ENCODE measurements at places on chromosomes 12 and 14.
A peak's percentile ranks its signal among the peaks of the same experiment; 100 is the strongest.

- no peak for DNase-seq
Measured at GRCh38 chr12:24573621-24574020, 375.3 kb downstream of the BCAT1 start.

DNA sequence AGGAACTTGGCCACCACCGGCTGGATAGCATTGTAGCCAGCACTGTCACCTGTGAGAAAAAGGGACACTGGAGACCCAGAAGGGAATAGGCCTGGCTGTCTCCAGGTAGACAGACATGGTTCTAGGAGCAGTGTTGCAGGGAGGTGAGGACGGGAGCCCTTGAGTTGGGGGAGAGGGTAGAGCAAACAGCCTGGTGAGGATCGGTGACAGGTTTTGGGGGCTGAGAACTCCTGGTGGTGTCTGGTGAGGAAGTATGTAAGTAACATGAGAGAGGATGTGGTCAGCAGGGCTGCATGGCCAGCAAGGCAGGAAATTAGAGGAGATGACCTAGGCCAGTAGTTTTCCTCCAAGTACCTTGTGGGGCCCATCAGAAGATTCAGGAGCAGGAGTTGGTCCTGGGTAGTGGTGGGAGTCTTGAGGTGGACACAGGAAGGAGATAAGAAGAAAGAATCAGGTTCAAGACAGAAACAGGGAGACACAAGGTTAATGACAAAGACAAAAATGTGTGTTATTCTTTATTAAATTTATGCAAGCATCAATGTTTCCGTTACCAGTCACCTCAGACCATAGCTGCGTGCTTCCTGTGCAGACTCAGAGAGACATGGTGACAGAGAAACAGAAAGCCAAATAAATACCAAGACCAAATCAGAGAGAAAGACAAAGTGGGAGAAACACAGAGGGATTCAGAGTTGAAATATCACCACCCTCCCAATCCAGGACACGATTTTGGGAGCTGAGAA lies at the start of gene ARHGAP9:
ARHGAP9 (minus strand) TSS at position 491 of the 740 bp plus-strand sequence; CDS start at position 31, 460 bp downstream.
- no peak for DNase-seq

DNA sequence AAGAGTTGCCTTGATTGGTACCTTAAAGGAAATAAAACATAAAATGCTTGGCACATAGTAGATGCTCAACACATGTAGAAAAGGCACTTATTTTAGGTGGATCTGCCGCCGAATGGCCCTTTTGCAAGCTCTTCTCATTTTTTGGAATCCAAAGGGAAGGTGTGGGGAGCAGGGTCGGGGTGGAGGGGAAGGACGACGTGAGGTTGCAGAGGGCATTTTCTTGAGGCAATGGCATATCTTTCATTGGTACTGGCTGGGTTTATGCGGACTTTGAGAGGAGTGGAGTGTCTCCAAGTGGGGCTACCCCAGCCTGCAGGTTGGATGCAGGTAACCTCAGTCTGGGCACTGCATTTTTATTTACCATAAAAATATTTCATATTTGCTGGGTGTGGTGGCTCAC lies 8.1 kb downstream of the RTL1 start:
- no peak for DNase-seq

GRCh38 chr12:15856097-15856982 lies 25.8 kb upstream of the STRAP start:
- DNase-seq = peak; percentile 39

DNA sequence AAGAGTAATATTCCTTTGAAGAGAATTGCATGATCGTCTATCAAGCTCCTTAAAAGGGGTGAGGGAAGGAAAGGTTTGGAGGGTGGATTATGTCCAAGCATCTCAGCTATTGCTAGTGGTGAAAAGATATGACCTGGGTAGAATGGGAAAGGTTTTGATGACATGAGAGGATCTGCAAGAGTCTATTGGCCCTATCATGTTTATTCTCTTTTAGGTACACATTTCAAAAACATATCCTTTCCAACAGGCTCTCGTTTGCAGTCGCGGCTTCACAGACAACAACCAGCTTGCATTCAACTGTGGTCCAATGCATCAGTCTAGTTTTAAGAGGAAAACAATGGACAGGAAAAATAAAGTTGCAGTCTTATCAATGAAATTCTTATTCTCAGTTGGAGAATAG lies 17.1 kb downstream of the FOXG1 start:
- no peak for DNase-seq

GRCh38 chr12:575948-576614 lies 87.2 kb downstream of the NINJ2 start:
- peak; percentile 91 for DNase-seq

DNA sequence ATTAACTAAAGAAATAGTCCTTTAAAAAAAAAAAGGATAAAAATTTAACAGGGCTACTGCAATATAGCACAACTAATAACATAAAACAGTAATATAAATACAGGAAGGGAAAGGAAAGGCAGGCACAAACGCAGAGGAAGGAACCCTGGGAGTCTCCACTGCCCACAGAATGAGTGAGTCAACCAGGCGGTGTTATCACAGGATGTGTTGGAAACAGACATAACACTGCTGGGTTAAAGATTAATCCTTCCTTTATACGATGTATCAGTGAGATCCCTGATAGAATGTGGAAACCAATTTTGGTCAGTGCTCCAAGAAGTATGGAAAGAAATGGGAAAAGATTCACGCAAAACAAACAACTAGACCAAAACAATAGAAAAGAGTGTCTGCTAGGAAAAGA lies 47.9 kb downstream of the FGD6 start:
- no peak for DNase-seq

GRCh38 chr12:80684077-80684495 lies 23.3 kb upstream of the MYF6 start:
- DNase-seq = no peak

DNA sequence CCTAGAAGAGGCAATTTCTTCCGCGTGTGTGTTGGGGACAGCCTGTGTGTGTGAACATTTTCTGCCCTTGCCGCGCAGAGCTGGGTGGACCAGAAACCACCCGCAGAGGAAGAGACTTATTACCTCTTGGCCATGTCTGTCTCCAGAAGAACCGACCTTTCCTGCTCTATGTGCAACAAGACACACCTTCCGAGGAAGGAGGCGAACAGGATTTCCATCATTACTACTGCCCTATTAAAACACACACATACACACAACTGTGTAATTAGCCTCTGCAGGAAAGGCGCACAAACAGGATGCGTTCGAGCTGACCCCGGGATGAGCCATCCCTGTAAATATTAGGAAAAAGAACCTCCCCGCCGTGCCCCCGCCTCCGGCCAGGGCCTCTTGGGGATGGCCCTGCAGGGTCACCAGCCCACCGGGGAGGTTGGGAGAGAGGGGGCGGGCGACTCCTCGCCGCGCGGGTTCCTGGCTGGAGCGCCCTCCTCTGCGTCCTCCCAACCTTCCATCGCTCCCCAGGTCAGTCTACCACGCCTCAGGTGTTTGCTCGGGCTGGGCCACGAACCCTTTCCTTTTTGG lies 484 bp upstream of the PRKCH start:
- no peak for DNase-seq

DNA sequence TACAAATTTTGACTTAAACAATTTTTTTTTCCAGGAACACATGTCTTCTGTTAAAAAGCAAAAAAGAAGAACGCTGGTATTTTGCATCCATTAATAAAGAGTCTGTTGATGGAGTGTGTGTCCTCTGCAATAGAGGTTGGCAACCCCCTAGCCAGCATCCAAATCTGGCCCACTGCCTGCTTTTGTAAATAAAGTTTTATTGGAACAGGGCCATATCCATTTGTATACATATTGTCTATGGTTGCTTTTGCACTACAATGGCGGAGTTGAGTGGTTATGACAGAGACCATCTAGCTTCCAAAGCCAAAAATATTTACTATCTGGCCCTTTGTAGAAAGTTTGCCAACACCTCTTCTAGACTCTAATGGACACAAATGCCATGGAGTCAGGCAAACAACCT lies 49.6 kb downstream of the CCDC92 start:
- no peak for DNase-seq

- no peak for DNase-seq
Measured at GRCh38 chr12:69555461-69555860, 29.8 kb upstream of the CCT2 start.

GRCh38 chr12:5909560-5909959 lies 35.5 kb downstream of the ANO2 start:
- no peak for DNase-seq

- no peak for DNase-seq
Measured at GRCh38 chr12:57320639-57321038, 69.7 kb upstream of the STAC3 start.

DNA sequence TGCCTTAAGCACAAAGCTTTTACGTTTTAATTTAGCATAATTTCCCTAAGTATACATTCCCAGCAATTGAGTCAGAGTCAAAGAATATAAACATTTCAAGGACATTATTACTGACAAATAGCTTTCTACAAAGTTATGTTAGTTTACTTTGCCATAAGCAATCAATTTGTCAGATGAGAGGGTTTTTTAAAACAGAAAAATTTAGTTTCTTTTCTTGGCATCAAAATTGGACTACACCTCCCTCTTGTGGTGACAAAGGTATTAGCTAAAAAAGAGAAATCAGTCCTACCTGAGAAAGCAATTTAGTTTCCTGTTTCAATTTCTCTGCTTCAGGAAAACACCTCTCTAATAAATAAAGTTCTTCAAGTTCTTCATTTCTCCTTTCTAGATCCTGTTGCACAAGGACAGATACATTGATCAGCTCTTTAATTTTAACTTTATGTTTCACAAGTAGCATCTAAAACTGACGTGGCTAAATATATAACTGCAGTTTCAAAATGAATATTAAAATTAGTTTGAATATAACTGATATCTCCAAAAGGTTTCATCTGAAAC lies 39.9 kb downstream of the DNAI7 start:
- DNase-seq = no peak

All from progenitor cell of endocrine pancreas (in vitro differentiated cells).